ENCODE measurements at places on chromosomes 6 and 20. TPM values are rescaled to one million over a fixed set of nuclear protein-coding genes. Genes with fewer than 3 reads are reported as not detected.

The SLC4A11 gene
- 1.8 TPM for total RNA-seq

The VGLL2 gene
- total RNA-seq, result not detected

The SLCO4A1 gene
- total RNA-seq, result 68.4 TPM

The PRR18 gene
- 0.23 TPM for total RNA-seq

The UNC5CL gene
- total RNA-seq, result 2.3 TPM

The CST2 gene
- total RNA-seq, result not detected

The HTR1B gene
- not detected for total RNA-seq

The SEMG1 gene
- total RNA-seq, result not detected

The ID4 gene
- total RNA-seq, result not detected

The HLA-DMA gene
- 16.2 TPM for total RNA-seq

The LBP gene
- total RNA-seq, result not detected

The AIG1 gene
- total RNA-seq, result 20.0 TPM

The BPI gene
- not detected for total RNA-seq

The ADGRF4 gene
- total RNA-seq, result not detected

The XKR7 gene
- not detected for total RNA-seq

The MOG gene
- not detected for total RNA-seq

The FAM209B gene
- total RNA-seq, result 1.0 TPM

The IL22RA2 gene
- not detected for total RNA-seq

The SERPINB6 gene
- 53.8 TPM for total RNA-seq

DNA sequence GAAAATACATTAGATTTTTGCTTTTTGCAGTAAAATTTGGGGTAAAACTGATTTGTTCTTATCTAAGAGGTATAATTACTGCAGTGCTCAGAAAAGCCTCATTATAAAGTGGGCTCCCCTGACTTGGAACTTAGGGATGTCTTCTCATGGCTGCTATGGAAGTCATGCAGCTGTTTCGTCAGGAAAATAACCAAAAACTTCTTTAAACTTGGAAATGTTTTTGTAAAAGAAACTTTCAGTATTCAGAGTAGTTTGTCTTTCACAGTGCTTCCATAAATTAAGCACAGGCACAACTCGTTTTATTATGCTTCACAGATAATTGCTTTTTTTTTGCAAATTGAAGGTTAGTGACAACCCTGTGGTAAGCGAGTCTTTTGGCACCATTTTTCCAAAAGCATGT is 6.8 kb downstream of the MAPK14 start:
- no peak for DNase-seq

DNA sequence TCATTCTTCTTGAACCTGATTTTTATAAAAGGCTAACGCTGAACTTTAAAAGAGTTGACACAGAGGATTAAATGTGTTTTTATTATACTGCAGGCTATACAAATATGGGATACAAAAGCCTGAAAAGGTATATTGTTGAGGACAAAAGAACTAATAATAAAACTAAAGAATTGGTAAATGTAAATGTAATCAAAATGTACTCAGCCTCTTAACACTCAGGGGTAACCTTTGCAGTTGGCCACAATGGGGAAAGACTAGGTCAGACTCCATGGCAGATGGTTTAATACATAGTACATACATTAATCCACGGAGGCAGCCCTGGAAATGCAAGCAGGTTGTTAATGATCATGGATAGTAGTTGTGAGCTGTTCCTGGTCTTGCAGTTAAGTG is 57.5 kb downstream of the SOBP start:
- no peak for DNase-seq

GRCh38 chr6:127956260-127956888 is 55.5 kb upstream of the THEMIS start:
- no peak for DNase-seq

DNA sequence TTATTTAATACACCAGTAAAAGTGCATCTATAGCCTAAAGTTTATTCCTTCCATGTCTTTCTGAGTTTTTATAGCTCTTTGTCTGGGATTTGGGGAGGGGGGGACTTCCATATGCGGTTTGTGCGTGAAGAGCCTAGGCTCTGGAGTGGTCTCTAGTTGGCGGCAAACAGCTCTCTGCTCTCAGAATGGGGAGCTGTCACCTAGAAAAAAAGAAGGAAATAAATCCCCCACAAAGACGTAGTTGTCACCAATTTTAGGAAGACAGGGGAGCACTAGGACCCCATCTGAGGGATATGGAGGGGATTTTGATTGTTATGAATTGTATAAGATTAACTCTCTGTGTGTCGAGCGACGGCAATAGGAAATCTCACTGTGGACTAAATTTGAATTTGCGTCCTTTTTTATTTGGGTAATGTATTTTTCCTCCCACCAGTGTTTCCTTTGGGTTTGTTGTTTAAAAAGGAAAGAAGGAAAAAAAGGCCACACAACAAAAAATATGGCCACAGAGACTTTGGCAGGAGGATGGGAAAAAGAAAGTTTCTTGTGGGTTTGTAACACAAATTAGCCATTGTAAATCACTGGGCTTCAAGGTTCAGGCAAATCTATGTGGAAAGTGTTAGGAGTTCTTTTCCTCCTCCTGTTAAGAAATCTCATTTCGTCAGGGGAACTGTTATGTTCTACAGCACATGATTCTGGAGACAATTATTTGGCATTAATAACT is 7.4 kb downstream of the POU3F2 start:
- DNase-seq, result no peak

DNA sequence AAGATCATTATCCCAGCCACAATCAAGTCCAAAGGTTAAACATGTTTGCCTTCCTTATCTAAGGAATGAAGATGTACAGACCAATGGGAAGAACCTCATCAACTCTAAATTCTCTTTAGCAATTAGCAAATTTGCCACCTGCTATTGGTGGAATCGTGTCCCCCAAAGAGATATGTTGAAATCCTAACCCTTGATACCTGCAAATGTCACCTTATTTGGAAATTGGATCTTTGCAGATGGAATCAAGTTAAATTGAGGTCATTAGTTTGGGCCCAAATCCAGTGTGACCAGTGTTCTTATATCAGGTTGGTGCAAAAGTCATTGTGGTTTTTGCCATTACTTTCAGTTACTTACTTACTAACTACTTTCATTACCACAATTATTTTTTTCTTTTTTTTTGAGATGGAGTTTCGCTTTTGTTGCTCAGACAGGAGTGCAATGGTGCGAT is 31.3 kb downstream of the KLHL31 start:
- no peak for DNase-seq

DNA sequence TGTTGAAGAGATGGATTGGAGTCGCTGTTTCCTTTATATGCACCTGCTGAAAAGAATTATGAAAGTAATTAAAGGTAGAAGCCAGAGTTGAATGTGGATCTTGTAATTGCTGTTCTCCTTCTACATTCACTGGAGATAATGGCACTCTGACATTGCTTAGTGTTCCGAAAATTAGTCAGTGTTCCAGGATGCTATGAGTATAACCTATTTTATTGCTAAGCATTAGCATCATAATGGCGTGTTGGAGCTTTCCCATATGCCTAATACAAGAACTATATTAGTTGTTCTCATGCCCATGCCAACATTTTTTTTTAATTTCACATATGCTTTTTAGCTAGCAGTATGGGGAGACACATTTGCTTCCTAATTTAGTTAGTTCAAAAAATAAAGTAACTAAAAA is 236.4 kb downstream of the ARHGAP18 start:
- no peak for DNase-seq

GRCh38 chr6:14380901-14381828 is 263.6 kb downstream of the CD83 start:
- no peak for DNase-seq

DNA sequence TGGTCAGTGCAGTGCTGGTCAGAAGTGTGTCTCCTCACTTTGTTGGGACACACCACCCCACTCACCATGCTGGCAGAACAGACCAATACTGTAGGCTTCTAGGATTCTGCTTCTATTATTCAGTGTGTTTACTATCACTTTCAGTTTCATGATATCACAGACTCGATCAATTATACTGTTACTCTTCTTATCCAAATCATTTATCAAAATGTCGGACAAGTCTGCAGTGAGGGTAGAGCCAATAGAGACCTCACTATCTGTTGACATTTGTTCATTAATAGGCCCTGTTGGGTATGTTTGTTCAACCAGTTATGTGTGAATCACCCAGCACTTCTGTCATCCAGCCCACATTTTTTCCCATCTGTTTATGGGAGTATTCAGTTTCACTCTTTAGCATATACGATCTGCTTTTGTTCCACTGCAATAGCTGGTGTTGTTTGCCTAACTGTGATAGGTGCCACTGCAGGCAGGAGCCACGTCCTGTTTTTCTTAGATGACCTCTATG is 140.1 kb downstream of the NRN1 start:
- DNase-seq, result peak; percentile 32

GRCh38 chr6:127147534-127147933 is 29.1 kb downstream of the RSPO3 start:
- DNase-seq, result no peak

DNA sequence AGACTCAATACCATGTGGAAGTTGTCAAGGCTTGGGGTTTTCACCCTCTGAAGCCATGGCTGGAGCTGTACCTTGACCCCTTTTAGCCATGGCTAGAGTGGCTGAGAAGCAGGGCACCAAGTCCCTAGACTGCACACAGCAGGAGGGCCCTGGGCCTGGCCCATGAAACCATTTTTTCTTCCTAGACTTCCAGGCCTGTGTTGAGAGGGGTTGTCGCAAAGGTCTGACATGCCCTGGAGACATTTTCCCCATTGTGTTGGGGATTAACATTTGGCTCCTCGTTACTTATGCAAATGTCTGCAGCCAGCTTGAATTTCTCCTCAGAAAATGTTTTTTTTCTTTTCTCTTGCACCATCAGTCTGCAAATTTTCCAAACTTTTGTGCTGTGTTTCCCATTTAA is 196.4 kb downstream of the SLC16A10 start:
- no peak for DNase-seq

DNA sequence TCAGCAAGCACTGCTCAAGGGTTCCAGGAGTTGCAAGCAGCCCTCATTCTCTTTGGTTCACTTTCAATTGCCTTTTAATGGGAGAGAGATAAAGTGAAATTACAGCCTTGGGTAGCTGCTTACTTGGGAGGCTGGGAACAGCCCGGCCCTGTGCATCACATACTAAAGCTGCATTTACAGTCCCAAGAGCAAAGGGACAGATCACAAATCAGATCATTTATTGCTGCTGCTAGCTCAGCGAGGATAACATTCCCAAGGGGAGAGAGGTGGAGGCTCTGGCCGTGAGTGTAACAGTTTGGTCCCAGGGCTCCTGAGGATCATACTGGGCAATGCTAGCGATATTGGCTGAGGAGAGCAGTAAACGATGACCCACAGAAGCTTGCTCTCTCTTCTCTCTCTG is 133.1 kb downstream of the CDH26 start:
- no peak for DNase-seq

GRCh38 chr6:71035871-71036270 is 79.0 kb upstream of the B3GAT2 start:
- no peak for DNase-seq

GRCh38 chr6:1065986-1066385 is 245.9 kb upstream of the FOXQ1 start:
- no peak for DNase-seq

GRCh38 chr6:97909380-97909779 is 626.4 kb upstream of the MMS22L start:
- DNase-seq, result no peak

DNA sequence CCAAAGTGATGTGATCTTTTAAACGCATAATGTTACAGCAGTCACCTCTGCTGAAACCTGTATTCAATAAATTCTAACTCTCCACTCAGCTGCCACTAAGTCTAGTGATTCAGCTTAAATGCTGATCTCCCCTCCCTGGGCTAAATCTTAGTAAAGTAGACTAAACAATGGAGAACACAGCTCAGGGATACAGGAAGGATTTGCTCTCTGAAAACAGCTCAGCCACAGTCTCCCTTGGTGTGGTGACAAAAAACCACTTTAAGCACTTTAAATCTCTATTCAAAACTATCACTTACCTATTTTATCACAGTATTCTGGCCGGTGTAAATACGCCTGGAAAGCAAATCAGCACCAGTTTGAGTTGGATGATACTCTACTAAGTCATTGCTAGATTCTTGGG is 130.6 kb downstream of the RFX6 start:
- DNase-seq, result no peak

DNA sequence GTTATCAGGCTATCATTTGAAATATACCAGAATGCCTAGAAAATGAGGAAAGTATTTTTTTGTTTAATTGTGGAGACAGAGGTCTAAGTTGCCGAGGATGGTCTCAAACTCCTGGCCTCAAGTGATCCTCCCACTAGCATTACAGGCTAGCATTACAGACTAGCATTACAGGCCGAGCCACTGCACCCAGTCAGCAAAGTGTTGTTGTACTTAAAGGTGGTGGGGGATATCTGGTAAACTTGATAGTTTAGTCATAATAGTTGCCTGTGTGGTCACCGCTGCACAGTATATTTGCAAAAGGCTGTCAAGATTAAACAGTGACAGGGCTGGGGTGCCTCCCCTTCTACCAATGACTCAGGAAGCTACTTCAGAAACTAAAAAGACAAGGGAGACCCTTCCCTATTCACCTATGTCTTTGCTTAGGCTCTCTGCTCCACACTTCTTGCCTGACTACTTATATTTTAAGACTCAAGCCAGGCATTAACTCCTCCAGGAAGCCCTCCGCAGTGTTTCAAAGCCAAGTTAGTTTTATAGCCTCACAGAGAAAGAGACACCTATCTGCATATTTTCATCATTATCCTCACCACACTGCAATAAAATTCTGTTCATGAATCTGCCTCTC is 3.1 kb upstream of the AKIRIN2 start:
- DNase-seq, result peak; percentile 84

DNA sequence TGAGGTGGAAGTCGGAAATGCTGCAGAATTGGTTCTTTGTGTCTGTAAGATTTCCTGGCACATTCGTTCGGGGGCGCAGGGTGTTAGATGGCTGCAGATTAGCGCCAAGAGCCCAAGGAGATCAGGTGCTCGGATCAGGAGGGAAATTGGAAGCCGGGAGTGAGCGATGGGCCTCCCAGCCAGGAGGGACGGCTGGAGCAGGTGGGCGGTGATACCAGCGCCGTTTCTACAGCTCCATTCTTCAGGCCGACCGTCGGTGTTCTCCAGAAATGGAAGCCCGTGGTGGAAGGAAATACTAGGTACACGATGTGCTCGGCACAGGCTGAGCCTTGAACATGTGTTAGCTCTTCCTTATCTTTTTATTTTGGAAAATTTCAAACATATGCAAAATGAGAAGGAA is 6.5 kb downstream of the SIRPA start:
- DNase-seq, result no peak

DNA sequence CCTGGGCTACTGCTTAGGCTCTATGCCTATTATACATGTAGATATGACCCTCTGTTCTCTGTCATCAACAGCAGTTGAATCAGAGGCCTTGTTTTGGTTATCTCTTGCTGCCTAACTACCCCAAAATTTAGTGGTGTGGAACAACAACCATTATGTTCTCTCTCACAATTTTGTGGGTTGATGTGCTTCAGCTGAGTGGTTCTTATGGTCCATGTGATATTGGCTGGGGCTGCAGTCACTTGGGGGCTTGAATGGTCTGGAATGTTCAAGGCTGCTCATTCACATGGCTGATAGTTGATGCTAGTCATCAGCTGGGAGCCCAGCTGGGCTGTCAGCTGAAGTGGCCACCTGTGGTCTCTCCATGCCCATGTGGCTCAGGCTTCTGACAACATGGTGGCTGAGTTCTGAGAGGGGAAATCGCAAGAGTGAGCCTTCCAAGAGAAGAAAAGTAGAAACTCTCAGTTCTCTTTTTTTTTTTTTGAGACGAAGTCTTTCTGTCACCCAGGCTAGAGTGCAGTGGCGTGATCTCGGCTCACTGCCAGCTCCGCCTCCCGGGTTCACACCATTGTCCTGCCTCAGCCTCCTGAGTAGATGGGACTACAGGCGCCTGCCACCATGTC is 47.8 kb downstream of the SHLD1 start:
- no peak for DNase-seq

- no peak for DNase-seq
These were observed 38.4 kb downstream of the AKAP7 start for GRCh38 chr6:131173680-131174079.

GRCh38 chr20:406200-407132 is 1.6 kb upstream of the RBCK1 start:
- DNase-seq, result no peak

Data from activated CD8-positive, alpha-beta T cell treated with anti-CD3 and anti-CD28 coated beads for 36 hours (primary cell).